Iris pigment epithelial cell (primary cell): ENCODE measurements at places on chromosomes 12 and 14.
A peak's percentile ranks its signal among the peaks of the same experiment; 100 is the strongest.

DNA sequence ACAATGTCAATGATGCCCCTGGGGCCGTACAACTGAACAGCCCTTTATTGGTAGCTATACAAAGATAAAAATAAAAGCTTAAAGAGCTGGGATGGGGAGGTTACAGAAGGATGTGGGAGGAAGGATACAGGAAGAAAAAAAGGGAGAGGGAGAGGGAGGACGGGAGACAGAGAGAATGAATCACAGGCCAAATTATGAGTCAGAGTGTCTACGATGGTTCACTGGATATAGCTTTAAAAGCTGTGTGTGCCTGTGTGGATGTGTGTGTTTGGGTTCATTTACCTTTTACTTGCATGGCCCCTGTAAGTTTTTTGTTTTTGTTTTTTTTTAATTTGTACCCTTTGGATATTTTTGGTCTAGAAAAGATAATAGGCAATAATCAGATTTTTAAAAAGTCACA is 111.9 kb downstream of the CCDC60 start:
- peak; percentile 12 for DNase-seq

GRCh38 chr14:78721756-78722480 is 551.7 kb downstream of the NRXN3 start:
- DNase-seq, result no peak

GRCh38 chr14:99205086-99205688 is 66.8 kb downstream of the BCL11B start:
- no peak for DNase-seq

DNA sequence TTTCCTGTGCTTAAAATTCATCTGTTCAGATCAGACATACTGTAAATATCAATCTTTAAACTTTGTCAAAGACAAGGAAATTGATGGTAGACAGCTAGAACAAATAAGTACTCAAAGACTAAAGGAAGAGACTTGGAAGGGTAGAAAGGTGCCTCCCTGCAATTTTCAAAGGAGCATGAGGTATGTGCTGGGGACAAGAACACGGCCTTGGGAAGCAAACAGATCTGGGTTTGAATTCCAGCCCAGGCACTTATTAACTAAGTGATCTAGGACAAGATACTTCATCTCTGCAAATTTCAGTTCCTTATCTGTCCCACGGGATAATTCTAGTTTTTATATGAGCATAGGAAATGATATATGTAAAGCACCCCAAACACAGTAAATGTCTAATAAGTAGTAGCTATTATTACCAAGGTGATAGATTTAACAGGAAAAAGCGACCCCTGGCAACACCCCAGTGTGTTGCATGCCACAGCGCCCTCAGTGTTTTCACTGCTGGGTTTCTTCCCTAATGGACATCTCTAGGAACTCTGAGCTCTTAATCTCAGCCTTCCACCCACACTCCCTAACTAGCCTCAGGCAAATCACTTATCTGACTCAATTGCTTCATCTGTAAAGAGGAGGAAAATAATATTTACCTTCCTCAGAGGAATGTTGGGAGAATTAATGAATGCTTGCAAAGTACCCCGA is 44.7 kb upstream of the BMP4 start:
- no peak for DNase-seq

DNA sequence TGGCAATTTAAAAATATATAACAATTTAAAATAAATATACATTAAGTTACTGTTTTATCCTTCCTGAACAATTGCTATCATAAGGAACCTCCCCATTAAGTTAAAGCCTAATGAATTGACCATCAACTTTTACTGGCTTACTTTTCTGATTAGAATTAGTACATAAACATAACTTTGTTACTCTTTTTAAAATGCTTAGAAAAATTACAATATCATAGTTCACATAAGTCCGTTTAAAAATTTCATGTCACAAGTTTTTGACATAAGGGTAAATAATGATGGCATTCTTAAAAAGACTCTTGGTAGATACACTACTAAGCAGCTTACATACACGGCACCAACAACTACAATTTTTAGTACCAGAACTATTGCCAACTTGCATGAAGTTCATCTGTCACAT is 1308.6 kb downstream of the FSCB start:
- no peak for DNase-seq

GRCh38 chr12:108116699-108117098 is 12.4 kb upstream of the WSCD2 start:
- DNase-seq, result no peak

DNA sequence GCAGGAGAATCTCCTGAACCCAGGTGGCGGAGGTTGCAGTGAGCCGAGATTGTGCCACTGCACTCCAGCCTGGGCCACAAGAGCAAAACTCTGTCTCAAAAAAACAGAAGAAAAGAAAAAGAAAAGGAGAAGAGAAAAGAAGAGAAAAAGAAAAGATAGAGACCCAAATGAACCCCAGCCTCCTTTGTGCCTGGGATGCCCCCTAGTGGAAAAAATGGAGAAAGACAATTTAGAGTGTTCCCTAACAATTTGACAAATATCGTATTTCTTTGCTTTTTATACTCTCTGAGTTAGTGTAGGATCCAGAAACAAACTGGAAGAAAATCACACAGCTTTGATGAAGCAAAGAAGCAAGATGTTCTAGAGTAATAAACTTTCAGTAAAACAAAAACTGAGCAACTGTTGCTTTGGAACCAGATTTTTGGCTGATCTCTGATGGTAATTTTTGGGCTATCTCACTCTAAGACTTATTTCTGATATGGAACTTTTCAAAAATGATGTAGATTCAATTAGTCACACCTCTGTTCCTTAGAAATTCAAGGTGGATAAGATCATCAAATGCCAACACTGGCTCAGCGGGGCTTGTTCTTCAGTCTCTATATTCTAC is 18.6 kb upstream of the PRKAB1 start:
- peak; percentile 10 for DNase-seq

- DNase-seq, result no peak
Observed at GRCh38 chr12:92339198-92339821, 193.7 kb upstream of the BTG1 start.

DNA sequence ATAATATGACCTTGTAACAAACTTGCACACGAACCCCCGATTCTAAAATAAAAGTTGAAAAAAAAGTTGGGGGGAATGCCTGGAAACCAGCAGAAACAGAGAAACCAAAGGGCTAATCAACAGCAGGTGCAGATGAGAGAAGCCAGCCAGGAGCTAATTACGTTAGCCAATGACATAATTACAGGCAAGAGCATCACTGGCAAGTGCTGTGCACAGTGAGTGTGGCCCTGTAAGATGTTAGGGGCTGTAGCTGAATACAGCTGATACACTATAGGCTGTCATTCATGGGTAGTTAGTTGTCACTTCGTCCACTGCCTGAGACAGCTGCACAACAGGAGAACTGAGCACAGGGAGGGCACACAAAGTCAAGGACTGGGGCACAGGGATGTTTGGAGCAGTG is 7.3 kb upstream of the FGF23 start:
- no peak for DNase-seq

DNA sequence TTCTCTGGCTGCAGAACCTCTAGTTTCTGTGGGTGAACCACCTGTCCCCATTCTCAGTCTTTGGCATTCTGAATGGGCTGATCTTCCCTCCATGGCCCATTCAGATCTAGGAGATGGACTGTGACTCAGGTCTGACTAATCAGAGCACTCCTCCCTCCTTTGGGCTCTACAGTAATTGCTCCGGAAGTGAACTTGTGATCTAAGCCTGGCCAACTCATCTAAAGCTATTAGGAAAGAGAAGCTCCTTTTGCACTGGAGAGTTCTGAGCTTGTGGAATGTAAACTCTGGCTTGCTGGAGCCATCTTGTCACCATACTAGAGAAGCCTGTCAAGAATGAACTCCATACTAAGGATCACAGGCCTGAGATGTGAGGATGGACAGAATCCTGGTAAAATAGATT is 168.2 kb downstream of the SUDS3 start:
- DNase-seq, result peak; percentile 87

- peak; percentile 2 for DNase-seq
Observed at GRCh38 chr12:20096430-20096829, 271.9 kb upstream of the PDE3A start.

DNA sequence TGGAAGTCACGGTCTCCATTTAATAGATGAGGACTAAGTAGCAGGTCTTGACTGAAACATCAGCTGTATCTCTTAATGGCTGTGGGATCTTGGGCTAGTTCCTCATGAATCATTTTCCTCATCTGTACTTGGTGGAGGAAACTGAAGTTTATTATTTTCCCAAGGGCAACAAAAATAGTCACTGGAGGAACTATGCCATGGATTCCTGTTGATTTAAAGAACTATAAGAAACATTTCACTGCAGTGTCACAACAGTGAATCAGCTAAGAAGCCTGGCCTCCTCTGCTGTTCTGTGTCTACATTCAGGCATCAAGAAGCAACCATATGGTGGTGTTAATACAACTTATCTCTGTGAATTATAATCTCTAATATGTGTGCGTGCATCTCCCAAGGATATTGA is 200.5 kb downstream of the STXBP6 start:
- no peak for DNase-seq

DNA sequence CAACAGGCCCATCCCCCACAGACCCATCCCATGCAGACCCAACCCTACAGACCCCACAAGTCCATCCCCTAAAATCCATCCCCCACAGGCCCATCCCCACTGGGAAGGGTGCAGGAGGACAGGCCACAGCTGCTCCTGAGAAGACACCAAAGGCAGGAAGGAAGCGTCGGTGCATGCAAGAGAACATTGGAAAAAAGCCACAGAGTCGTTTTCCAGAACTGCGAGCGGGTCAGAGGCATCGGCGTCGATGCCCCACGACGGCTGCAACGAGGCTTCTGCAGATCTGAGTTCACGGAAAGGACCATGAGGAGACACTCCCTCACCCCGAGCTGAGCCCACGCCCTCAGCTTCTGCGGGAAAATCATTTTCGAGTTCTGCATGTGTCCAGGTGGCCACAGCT is 59.6 kb upstream of the GALNT9 start:
- no peak for DNase-seq

GRCh38 chr14:26863736-26864135 is 265.9 kb upstream of the NOVA1 start:
- peak; percentile 74 for DNase-seq
